ENCODE measurements at places on chromosomes 3 and 15. TPM values are rescaled to one million over a fixed set of nuclear protein-coding genes. Genes with fewer than 3 reads are reported as not detected.

ABHD6 gene
- 5.6 TPM for total RNA-seq

AMT gene
- total RNA-seq = 0.60 TPM

ADAMTS9 gene
- total RNA-seq = 6.3 TPM

SPTBN5 gene
- total RNA-seq = 0.23 TPM

MAGI1 gene
- 35.1 TPM for total RNA-seq

TRANK1 gene
- total RNA-seq = 24.7 TPM

COL6A5 gene
- total RNA-seq = 0.12 TPM

AP3B2 gene
- under 0.01 TPM for total RNA-seq

SLC6A20 gene
- total RNA-seq = not detected

ZDHHC19 gene
- total RNA-seq = not detected

DPPA2 gene
- total RNA-seq = not detected

WDR48 gene
- 27.3 TPM for total RNA-seq

PLEKHO2 gene
- total RNA-seq = 12.6 TPM

CCR9 gene
- total RNA-seq = not detected

GPR160 gene
- 0.15 TPM for total RNA-seq

TMC3 gene
- total RNA-seq = not detected

FBXL22 gene
- not detected for total RNA-seq

BNC1 gene
- 0.47 TPM for total RNA-seq

CCDC13 gene
- total RNA-seq = 0.23 TPM

BCL2A1 gene
- total RNA-seq = not detected

ANKDD1A gene
- 15.3 TPM for total RNA-seq

HHLA2 gene
- total RNA-seq = not detected

AKAP13 gene
- total RNA-seq = 54.5 TPM

TAGLN3 gene
- total RNA-seq = 0.38 TPM

MORC1 gene
- not detected for total RNA-seq

GUCA1C gene
- total RNA-seq = not detected

MNS1 gene
- total RNA-seq = 0.47 TPM

ARPIN gene
- total RNA-seq = 11.1 TPM

FRMD4B gene
- total RNA-seq = 3.2 TPM

EFHB gene
- 0.23 TPM for total RNA-seq

APH1B gene
- 9.7 TPM for total RNA-seq

DUOXA2 gene
- not detected for total RNA-seq

ALS2CL gene
- total RNA-seq = 1.9 TPM

ITIH1 gene
- not detected for total RNA-seq

TNFAIP8L3 gene
- total RNA-seq = 16.5 TPM

SOX2 gene
- not detected for total RNA-seq

ISLR2 gene
- not detected for total RNA-seq
